NCI-H2171 (cell line): ENCODE measurements at places on chromosomes 16 and 17.

DNA sequence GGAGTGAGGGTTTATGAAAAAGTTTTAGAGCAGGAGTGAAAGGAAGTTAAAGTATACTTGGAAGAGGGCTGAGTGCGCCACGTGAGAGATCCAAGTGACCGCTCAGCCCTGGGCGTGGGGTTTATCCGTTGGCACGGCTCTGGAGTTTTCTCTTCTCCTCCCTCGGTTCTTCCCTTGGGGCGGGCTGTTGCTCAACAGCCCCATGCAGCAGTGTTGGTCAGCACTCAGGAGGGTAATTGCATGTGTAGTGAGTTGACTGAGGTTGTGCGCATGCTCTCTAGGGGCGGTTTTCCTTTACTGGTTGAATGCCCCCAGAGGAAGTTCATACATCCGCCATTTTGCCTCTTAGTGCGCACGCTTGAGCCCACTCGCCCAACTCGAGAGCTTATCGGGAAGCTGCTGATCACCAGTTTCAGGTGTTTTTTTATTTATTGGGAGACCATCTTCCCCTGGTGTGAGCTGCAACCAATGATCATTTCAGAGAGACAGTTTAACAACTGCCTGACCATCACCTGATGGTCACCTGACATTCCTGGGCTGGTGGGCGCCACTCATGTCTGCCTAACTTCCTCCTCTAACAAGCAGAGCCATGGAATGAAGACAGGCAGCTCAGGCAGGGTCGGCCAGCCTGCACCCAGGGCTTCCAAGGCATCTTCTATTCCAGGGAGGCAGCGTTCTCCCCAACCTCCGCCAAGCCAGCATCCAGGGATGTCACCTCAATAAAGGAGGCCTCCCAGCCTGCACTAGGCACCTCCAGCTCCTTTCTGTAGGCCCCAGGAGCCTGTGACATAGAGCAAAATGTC lies 41.3 kb upstream of the DNAH17 start:
- no peak for DNase-seq

GRCh38 chr17:76318586-76318985 lies 10.5 kb upstream of the QRICH2 start:
- DNase-seq = no peak

- DNase-seq = no peak
Observed at GRCh38 chr16:79005096-79005495, 595.4 kb downstream of the MAF start.

DNA sequence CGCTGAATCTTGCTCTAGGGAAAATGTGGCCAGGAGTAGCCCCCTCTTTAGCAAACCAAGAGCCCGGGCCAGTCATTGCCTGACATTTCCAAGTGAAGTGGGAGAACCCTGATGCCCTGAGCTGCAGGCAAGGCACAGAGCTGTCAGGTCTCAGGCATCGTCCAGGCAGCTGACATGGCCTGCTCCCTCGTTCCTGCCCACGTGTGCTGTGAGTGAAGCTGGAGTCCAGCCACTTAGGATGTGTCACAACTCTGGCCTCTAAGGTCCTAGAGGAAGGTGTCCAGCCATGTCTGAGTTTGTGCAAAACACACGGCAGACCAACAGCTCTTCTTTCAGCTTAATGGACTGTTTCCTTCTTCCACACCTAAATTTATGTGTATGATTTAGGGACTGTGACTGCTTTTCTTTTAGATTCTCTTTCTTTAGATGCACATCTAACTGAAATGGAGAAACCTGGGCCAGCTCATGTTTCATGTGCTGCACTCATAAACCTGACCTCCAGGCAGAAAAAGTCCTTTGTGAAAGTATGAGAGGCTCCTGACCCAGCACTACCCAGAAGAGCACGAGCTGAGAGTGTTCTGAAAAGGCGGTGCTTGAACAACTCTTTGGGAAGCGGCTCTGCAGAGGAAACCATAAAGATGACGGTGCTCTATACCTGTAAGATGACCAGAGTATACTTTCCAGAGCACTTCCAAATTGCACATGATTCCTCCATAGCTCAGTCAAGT lies 14.8 kb upstream of the LIMD2 start:
- DNase-seq = no peak

GRCh38 chr17:64354396-64354795 lies 36.3 kb downstream of the PECAM1 start:
- DNase-seq = no peak
